Psoas muscle (tissue), 8 donors: ENCODE measurements at places on chromosomes 6 and 20. TPM values are rescaled to one million over a fixed set of nuclear protein-coding genes. Genes with fewer than 3 reads are reported as not detected.

The PHACTR3 gene
- polyA plus RNA-seq: 0.10 TPM

The ASIP gene
- polyA plus RNA-seq: 0.68 TPM

The EDN1 gene
- polyA plus RNA-seq: 2.7 TPM

The PDYN gene
- not detected for polyA plus RNA-seq

The FNDC1 gene
- polyA plus RNA-seq: 0.29 TPM

The AVP gene
- polyA plus RNA-seq: not detected

The C20orf173 gene
- not detected for polyA plus RNA-seq

The GPR6 gene
- not detected for polyA plus RNA-seq

The RIPPLY2 gene
- not detected for polyA plus RNA-seq

The MEI4 gene
- polyA plus RNA-seq: not detected

The ADGRG6 gene
- 0.32 TPM for polyA plus RNA-seq

The SLC35F1 gene
- 0.05 TPM for polyA plus RNA-seq

The HMGCLL1 gene
- 0.56 TPM for polyA plus RNA-seq

The SPATA25 gene
- polyA plus RNA-seq: 1.0 TPM

The SNAI1 gene
- 1.1 TPM for polyA plus RNA-seq

The ISM1 gene
- 1.3 TPM for polyA plus RNA-seq

The PTGIS gene
- 2.7 TPM for polyA plus RNA-seq
